ENCODE measurements at places on chromosomes 11 and 22.

DNA sequence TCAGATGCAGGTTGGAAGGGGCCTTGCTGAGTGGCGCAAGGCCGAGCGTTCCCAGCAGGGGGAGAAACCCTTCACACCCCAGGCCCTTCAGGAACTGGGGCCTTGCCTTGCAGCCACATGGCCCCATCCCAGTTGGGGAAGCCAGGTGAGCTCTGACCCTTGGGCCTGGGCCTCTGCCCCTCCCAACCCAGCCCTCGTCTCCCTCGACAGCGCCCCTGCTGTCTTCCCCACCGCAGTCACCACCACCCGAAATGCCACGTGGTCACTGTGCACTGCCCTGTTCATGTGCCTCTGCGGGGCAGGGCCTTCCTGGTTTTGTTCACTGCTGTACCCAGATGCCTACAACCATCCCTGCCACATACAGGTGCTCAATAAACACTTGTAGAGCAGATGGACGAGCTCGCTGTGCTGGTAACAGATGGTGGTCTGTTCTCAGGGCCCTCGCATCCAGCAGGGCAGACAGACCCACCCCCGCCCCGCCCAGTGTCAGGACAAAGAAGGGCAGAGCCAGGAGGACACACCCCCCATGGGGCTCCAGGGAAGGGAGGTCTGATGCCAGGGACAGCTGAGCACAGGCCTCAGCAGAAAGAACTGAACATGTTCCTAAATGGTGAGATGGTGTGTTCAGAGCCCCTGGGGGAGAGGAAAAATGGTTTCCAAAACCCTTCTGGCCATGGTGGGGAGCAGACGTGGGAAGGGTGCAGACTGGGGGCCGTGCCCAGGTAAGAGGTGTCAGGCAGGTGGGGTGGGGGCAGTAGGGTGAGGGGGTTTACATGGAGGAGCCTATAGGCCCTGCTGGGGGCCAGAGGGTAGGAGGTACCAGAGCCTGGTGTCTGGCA, 3.7 kb downstream of the POLR2L start:
- no peak for DNase-seq

GRCh38 chr11:31366795-31367194, 2.7 kb downstream of the DCDC1 start:
- DNase-seq, result no peak

DNA sequence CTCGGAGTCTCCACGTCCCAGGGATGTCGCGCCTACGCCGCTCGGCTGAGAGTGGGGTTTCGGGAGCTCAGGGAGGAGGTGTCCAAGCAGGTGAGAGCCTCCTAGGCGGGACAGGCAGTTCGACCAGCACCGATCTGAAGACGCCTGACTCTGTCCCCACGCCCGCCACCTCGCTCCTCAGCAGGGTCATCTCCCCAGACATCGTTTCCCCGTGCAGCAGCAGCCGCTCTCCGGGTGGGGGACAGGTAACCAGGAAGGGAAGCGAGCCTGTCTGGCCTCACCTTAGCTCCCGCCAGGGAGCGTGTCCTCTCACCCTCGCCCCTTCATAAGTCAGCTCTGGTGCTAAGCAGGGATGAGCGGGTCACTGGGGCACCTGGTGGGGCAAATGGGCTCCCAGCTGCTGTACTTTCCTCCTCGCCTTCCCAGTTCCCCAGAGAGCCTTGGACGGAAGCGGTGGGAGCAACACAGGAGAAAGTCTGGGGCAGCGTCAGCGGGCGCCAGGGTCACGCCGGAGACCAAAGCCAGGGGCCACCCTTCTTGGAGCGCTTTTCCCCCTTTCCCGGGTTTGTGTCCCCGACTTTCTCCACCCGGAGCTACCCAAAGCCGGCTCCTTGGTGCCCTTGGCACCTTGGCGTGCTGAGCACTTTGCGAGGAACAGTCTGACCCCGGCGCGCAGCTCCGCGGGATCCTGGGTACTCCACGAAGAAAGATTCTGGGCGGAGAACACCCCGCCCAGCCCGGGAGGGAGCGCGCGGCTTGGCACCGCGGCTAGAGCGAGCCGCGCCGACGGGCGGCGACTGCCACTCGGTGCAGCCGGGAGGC, 1.6 kb downstream of the SPON1 start:
- no peak for DNase-seq

DNA sequence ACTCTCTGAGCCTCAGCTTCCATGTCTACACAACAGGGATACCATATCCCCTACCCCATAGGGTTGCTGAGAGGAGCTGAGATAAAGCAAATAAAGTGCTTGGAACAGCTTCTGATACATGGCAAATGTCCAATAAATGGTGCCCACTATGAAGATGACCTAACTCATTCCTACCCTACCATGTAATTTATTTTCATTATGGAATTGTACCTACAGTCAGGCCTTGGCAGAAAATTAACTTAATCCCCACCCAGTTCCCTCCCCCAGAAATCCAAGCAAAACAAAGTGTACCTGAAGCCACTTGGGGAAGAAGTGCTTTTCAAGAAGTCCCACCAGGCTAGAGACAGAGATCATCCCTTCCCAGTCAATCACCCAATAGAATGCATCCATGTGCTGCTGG, 10.8 kb downstream of the SRRD start:
- no peak for DNase-seq

GRCh38 chr11:42631220-42631843, 680.5 kb upstream of the API5 start:
- peak; percentile 79 for DNase-seq

DNA sequence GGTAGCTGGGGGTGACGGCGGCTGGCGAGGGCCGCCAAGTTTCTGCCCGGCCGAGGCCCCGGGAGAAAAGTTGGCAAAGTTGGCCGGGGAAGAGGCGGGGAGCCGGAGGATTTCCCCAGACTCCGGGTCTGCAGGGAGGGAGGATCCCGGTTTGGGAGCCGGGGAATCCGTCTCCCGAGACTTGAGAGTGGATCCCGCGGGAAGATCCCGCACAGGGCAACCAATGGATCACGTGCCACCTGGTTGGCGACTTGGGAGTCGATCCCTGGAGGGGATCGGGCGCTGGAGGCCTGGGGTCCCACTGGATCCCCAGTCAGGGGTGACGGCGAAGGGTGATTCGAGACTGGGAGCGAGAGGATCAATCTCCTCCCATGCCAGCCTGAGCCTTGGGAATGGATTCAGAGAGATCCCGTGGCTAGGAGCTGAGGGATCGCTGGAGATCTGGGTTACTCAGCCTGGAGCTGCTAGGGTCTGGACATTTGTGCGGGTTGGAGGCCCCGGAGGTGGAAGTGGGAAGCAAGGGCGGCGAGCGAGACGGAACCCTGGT, 394 bp downstream of the KIAA1671 start:
- peak; percentile 70 for DNase-seq

DNA sequence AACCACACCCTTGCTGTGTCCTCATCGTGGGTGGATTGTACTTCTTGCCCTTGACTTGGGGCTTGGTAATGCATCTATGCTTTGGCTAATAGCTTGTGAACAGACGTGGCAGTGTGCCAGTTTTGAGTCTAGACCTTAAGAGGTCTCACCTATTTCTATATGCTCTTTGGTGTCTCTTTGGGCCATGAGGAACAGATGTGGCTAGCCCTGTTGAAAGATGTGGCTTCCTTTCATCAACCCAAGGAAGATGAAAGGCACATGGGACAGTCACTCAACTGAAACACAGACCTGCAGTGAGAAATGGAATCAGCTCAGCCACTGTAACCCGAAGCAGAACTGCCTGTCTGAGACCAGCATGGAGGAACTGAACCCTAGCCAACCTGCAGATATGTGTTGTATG, 7.9 kb upstream of the NELL1 start:
- DNase-seq, result no peak

GRCh38 chr22:49206281-49206680, 621.4 kb downstream of the BRD1 start:
- no peak for DNase-seq

DNA sequence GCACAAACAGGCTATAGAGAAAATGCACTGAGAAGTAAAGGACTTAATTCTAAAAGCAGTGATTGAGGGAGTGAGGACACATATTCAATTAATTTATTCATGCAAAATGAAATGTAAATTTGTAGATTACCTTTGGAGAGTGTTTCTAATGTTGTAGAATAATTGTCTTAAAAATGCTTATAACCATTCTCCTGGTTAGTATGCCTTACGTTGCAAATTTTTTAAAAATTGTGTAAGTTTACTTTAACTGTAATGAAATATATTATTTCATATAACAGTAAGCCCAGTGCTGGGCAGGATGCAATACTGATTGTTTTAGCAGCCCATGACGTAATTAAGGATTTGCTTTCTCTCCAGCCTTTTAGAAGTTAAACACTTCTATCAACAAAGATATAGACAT, 26.6 kb downstream of the OR52E1 start:
- no peak for DNase-seq

- no peak for DNase-seq
These were observed 35.7 kb downstream of the CD44 start for GRCh38 chr11:35174666-35175065.

DNA sequence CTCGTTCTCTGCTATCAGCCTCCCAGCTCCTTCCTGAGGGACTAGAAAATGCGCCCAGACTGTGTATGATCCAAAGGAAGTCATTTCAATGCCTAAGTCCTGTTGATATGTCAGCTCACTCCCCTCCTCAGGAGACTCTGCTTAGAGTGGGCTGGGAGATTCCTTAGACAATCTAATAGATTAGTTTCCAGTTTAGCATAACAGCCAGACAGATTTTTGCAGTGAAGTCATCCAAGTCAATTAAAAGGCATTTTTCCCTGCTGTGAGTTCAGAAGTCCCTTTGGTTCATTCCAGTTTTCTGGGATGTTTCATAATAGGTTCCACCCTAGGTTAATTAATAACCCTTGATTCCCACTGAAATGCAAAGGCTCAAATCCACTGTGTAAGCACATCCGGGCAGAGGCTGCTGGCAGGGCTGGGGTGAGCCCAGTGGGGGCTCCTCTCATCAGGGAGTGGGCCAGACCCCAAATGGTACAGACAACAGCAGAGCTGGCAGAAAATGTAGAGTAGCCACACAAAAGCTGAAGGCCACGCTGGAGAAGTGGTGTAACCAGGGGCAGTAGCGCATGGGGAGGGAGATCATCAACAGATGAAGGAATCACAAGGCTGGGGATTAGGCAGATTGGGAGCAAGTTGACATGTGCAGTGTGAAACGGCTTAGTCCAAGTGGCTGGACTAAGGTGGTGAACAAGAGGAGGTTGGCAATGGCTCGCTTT, 90.6 kb downstream of the SYN3 start:
- DNase-seq, result no peak

- peak; percentile 25 for DNase-seq
These were observed 29.4 kb upstream of the GRIK4 start for GRCh38 chr11:120482149-120482548.

DNA sequence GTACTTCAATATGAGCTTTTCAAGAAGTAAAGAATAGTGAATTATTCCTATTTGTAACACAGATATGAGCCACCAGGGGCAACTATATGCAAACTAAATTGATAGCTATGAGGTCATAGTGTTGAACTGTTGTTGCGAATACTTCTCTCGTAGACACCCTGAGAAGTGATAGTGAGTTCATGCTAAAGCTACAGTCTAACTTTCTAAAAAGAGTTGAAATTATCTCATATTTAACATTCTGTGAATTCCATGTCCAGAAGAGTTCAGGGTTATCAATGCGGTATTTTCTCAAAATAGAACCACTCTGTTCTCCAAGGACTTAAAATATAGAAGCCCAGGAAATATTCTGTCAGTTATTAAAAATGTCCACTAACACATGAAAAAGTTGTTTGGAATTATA, 185.4 kb downstream of the AASDHPPT start:
- DNase-seq, result no peak

DNA sequence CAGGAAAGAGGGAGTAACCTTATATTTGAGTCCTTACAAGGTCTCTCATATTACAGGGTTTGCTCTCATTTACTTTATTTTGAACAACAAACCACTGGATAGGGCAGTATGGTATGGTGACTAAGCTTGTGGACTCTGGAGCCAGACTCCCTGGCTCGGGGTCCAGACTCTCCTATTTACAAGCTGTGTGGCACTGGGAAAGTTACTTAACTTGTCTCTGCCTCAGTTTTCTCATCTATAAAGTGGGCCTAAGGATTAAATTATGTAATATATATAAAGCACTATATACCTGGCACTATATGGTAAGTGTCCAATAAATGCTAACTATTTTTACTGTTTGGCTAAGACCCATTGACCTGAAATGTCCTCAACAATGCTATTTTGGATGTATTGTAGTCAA, 1.7 kb upstream of the DCHS1 start:
- DNase-seq, result no peak

- DNase-seq, result no peak
These were observed 48.9 kb downstream of the NARS2 start for GRCh38 chr11:78525720-78526119.

DNA sequence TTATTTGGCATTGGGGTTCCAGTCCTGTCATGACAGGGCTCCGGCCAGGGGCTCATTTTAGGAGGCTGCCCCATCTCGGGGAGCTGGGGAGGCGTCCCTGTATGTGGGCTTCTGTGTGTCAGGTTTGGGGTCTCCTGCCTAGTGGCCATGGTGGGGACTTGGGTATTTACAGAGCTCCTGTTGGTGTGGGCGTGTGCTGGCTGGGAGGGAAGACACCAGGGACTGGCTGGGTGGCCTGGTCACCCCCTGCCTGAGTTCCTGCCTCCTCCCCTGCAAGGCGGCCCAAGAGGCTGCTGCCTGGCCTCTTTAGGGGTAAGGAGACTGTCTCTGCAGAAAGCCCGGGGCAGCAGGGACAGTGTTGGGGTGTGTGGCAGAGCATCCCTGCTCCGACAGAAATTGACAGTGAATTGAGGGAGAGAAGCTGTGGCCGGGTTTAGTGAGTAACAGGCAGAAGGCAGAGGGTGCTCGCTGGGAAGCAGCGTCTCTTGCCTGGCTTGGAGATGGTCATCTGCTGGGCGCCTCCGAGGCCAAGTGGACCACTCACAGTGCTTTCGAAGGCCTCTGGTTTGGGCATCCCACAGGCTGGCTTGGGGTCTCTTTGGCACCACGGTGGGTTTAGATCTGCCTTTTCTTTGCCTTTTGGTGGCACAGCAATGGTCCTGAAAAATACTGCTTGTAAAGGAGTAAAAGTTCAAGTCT, 40.3 kb upstream of the GRAMD4 start:
- DNase-seq, result no peak

DNA sequence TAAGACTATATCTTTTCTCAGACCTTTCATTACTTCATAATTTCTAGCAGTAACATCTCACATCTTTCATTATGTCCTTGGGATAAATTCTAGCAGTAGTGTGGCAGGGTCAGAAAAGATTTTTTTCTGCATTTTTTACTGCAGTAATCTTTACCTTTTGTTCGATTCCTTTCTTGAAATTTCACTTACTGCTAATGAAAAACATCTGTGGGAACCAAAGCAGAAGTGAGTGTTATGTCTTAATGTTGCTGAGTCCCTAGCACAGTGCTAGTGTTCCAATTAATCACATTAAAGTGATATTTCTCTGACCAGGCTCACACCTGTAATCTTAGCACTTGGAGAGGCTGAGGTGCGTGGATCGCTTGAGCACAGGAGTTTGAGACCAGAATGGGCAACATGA, 123.6 kb downstream of the EHF start:
- no peak for DNase-seq

All from RKO (cell line).